ENCODE measurements at places on chromosomes 13 and 19.

GRCh38 chr19:16206046-16206605, 8.4 kb downstream of the AP1M1 start:
- no peak for DNase-seq

- DNase-seq: no peak
Observed at GRCh38 chr19:2342656-2343288, 14.3 kb downstream of the SPPL2B start.

- no peak for DNase-seq
Observed at GRCh38 chr19:9939301-9939913, 3.1 kb upstream of the OLFM2 start.

- DNase-seq: no peak
Observed at GRCh38 chr13:52127783-52128702, 830 bp downstream of the NEK5 start.

GRCh38 chr19:50790922-50791467, 780 bp downstream of the ACP4 start:
- no peak for DNase-seq

- no peak for DNase-seq
Observed at GRCh38 chr19:560121-560520, 12.3 kb upstream of the BSG start.

GRCh38 chr19:55198651-55199050, 10.7 kb downstream of the PTPRH start:
- DNase-seq: no peak

DNA sequence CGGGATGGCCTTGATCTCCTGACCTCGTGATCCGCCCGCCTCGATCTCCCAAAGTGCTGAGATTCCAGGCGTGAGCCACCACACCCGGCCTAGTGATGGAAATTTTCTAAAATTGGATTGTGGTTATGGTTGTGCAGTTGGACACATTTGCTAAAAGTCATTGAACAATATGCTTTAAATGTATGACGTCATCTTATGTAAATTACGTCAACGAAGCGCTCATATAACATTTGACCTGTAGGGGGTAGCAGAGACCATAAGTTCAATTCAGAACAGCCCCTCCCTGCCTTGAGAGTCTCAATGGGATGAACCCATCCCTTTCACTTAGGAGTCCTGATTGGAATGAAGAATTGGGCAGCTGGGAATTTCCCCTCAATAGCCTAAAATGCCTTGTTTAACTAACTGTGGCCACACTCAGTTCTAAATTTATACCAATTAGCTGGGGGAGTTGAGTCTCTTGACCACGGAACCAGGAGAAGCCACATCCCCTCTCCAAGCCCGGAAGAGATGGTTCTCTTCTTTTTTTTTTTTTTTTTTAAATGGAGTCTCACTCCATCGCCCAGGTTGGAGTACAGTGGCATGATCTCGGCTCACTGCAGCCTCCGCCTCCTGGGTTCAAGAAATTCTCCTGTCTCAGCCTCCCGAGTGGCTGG, 15.2 kb upstream of the TLE6 start:
- peak; percentile 34 for DNase-seq

- DNase-seq: no peak
Observed at GRCh38 chr13:51953347-51954195, 57.7 kb downstream of the ATP7B start.

DNA sequence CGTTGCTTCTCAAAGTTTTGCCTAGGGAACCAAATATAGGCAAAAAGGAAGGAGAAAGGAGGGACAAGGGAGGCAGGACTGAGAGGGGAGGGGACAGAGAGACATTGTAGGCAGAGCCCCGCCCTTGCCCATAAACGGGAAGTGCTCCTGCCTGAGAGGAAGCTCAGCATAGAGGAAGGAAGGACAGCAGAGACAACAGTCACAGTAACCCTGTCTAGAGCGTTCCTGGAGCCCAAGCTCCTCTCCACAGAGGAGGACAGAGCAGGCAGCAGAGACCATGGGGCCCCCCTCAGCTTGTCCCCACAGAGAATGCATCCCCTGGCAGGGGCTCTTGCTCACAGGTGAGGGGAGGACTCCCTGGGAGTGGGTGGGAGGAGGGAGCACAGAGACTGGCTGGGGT, at the start of gene CEACAM21:
TSS of gene CEACAM21 (plus strand) at position 169 of the 400 bp plus-strand sequence. CDS start at position 278, 109 bp downstream.
- DNase-seq: no peak

DNA sequence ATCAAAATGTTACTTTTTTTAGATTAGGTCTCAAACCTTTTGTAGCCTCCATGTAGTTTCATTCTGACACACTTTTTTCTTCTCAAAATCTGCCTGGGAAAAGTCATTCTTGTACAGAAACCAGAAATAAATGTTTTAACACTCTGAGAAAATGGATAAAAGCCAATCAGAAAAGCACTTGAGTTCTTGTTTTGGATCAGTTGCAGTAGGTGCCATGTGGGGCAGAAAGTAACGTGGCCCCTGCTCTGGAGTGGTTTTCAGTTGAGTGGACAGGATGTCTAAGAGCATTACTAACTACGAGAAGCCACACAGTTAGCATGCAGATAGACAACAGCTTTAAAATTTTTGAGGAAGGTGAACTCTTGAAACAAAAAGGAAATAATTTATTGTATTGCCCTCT, 19.1 kb downstream of the GPR183 start:
- peak; percentile 63 for DNase-seq

- DNase-seq: no peak
Observed at GRCh38 chr13:26881154-26881553, 120.6 kb upstream of the GPR12 start.

- no peak for DNase-seq
Observed at GRCh38 chr13:23673867-23674605, 103.8 kb downstream of the TNFRSF19 start.

DNA sequence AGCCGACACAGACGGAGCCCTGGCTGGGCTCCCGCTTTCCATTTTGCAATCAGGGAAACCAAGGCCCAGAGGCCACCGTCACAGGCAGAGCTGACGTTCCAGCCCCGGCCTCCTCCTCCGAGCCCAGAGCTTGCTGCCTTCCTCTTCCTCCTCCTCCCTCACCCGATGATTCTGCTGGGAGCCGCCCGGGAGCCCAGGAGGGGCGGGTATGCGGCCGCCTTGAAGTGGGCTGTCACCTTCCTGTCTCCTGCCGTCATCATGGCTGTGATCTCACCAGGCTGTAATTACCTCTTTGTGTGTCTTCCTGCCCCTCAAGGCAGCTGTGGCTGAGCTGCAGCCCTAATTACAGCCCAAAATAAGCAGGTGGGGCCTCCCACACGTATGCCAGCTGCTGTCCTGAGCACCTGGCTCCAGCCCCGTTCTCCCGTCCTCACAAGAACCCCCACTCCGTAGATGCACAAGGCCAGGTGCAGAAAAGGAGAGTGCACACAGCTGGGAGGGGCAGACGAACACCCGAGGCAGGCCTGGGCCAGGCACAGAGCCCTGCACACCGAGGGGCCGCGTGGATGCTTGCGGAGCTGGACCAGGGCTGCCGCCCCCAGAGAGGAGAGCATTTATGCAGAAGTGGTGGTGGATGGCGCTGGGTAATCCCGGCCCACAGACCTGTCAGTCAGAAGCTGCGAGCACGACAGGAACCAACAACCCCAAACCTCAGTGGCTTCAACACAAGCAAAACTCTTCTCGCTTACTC, 4.0 kb downstream of the TPGS1 start:
- DNase-seq: peak; percentile 59

- no peak for DNase-seq
Observed at GRCh38 chr19:27765397-27765796, 1447.6 kb downstream of the UQCRFS1 start.

DNA sequence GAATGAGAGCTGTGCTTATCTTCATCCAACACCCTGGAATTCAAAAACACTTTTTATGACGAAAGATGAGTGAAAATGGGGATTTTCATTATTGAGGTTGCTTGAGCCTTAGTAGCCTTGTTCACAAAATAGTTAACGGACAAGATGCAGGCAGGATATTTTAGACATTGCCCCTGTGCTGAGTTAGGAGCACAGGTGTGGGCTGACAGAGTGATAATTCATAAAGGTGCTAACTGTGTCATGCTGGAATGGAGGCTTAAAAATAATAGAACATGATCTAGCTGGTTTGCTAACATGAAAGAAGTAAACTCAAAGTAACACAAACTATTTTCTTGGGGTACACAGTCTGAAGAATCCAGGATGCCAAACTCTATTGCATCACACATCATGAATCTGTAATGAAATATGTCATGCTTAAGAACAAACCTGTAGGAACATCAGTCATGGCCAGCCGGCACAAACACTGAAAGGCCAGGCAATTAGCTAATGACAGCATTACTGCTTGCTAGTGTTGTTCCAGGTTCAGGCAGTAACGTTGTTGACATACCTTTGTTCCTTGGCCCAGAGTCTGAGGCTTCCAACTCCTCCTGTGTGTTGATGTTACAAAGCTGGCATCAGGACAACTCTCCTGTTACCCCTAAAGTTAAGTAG, 55.3 kb downstream of the FRY start:
- no peak for DNase-seq

- no peak for DNase-seq
Observed at GRCh38 chr13:67950603-67951002, 720.5 kb upstream of the PCDH9 start.

DNA sequence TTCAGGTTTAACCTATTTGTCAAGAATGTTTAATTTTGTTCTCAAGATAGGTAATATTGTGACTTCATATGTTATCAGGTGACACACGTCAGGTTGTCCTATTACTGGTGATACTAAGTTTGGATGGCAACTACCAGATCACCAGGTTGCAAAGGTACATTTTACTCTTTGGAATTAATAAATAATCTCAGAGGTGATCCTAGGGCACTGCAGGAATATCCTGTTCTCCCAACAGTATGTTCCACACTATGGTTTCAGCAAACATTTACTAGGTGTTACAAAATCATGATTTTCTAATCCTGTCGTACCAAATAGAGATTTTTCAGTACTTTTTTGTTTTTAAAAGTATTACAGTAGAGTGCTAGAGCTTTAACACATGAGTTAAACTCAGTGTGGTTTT, 29.3 kb upstream of the MYCBP2 start:
- DNase-seq: no peak

- DNase-seq: no peak
Observed at GRCh38 chr13:94210816-94211215, 268.7 kb downstream of the DCT start.

- DNase-seq: no peak
Observed at GRCh38 chr19:35738887-35739229, 3.4 kb downstream of the IGFLR1 start.

GRCh38 chr19:7870571-7871436, 3.4 kb downstream of the PRR36 start:
- DNase-seq: no peak

Data from stimulated activated CD4-positive, alpha-beta T cell treated with anti-CD3 and anti-CD28 coated beads, Interleukin-1b, Interleukin-23, amount 100 ng/mL, for 24 hours (primary cell).